ENCODE measurements at places on chromosomes 16 and 17. TPM values are rescaled to one million over a fixed set of nuclear protein-coding genes. Genes with fewer than 3 reads are reported as not detected.

EPOP gene
- total RNA-seq: 1.1 TPM

NUPR1 gene
- 2.5 TPM for total RNA-seq

IL21R gene
- total RNA-seq: 0.33 TPM

CLEC3A gene
- not detected for total RNA-seq

SSTR5 gene
- total RNA-seq: 2.4 TPM

LGALS9B gene
- total RNA-seq: not detected

MT1A gene
- total RNA-seq: not detected

UBE2O gene
- 51.3 TPM for total RNA-seq

HBA2 gene
- total RNA-seq: 1,606 TPM

CMIP gene
- 45.3 TPM for total RNA-seq

CCL11 gene
- not detected for total RNA-seq

KRTAP4-6 gene
- total RNA-seq: not detected

DNAH3 gene
- not detected for total RNA-seq

MPP3 gene
- 21.7 TPM for total RNA-seq

TP53TG3B gene
- total RNA-seq: not detected

MEFV gene
- 0.99 TPM for total RNA-seq

TAC4 gene
- total RNA-seq: not detected

GDPD3 gene
- 2.1 TPM for total RNA-seq

CCDC78 gene
- 1.0 TPM for total RNA-seq

KRTAP4-5 gene
- total RNA-seq: not detected

METTL23 gene
- 31.7 TPM for total RNA-seq

ASGR1 gene
- total RNA-seq: 5.7 TPM

ATP6V0D1 gene
- 136 TPM for total RNA-seq

TM4SF5 gene
- total RNA-seq: not detected

SIAH1 gene
- 108 TPM for total RNA-seq

SPNS2 gene
- total RNA-seq: 22.5 TPM

EVI2A gene
- total RNA-seq: 2.3 TPM

CTF1 gene
- 1.6 TPM for total RNA-seq

SP6 gene
- 0.38 TPM for total RNA-seq

NKD1 gene
- total RNA-seq: 15.0 TPM

CDC42EP4 gene
- total RNA-seq: 157 TPM

TPPP3 gene
- 52.7 TPM for total RNA-seq

SMARCD2 gene
- 65.5 TPM for total RNA-seq

ATP2A1 gene
- 46.8 TPM for total RNA-seq

C1QTNF1 gene
- 16.8 TPM for total RNA-seq

NPW gene
- 2.0 TPM for total RNA-seq

DPEP2 gene
- total RNA-seq: 1.3 TPM

KRTAP16-1 gene
- not detected for total RNA-seq

GP1BA gene
- total RNA-seq: 0.22 TPM

MYLK3 gene
- total RNA-seq: 4.6 TPM

GAS2L2 gene
- 0.33 TPM for total RNA-seq

CD300E gene
- not detected for total RNA-seq
